Activated CD8-positive, alpha-beta memory T cell treated with anti-CD3 and anti-CD28 coated beads for 1 hour (primary cell): ENCODE measurements at places on chromosomes 3 and 15.

DNA sequence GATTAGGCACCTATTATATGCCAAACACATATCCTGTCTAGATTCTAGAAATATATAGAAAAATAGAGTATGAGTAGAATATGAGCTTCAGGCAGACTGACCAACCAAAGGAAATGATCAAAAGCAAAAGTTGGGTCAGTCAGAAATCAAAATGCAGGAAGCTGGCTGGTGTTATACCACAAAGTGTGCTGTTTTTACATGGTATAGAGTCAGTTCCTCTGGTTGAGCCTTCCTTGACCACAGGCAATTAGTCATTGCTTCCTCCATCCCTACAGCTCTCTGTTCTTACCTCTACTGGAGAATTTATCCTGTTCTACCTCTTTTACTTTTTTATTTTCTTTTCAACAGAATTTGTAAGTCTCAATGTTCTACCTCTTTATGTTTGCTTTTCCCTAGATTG lies 149.8 kb downstream of the TMCO5A start:
- no peak for DNase-seq

DNA sequence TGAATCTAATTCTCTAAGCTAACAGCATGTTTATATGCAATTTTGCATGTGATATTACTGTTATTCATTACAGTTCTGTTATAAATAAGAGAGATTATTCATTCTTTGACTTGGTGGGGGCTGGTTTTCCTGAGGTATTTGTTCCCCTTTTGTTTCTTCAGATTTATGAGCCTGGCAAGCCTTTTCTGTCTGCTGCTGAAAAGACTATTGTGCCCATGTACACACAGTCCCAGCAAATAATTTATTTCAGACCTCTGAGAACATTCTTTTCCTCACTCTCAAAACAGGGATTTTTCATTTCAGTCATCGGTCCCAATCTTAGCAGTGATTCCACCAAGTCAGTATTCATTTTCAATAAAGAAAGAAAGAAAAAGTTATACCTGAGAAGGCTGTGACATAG lies 716.8 kb downstream of the NSUN3 start:
- DNase-seq = no peak

DNA sequence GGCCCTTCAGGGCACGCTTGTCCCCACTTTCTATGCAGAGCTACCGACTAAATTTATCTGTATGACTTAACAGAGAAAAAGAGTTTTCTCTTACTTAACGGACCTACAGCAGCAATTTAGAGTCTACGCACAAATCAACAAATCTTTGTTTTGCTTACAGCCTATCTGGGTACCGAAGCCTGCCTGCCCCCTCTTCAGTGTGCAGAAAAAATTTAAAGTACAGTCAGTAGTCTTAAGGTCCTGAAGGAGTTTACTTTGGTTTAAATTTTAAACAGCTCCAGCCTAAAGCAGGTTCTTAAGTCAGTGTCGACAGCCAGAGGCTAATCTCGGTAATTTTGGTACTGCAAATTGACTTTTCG lies 570 bp downstream of the SACM1L start:
- no peak for DNase-seq

DNA sequence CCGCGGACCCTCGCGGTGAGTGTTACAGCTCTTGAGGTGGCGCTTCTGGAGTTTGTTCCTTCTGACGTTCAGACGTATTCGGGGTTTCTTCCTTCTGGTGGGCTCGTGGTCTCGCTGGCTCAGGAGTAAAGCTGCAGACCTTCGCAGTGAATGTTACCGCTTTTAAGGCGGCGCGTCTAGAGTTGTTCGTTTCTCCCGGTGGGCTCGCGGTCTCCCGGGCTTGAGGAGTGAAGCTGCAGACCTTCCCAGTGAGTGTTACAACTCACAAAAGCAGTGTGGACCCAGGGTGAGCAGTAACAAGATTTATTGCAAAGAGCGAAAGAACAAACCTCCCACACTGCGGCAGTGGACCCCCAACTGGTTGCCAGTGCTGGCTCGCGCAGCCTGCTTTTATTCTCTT lies 177.1 kb downstream of the UACA start:
- DNase-seq = no peak

- no peak for DNase-seq
Measured at GRCh38 chr15:100022806-100023205, 289.6 kb upstream of the LYSMD4 start.

GRCh38 chr3:43207628-43208085 lies 78.7 kb upstream of the SNRK start:
- DNase-seq = no peak

- no peak for DNase-seq
Measured at GRCh38 chr15:39918688-39919385, 1.2 kb downstream of the GPR176 start.

GRCh38 chr3:141877911-141878310 lies 1.5 kb downstream of the ATP1B3 start:
- DNase-seq = no peak

GRCh38 chr3:115052906-115053305 lies 94.2 kb downstream of the ZBTB20 start:
- DNase-seq = no peak

- DNase-seq = no peak
Measured at GRCh38 chr3:98846101-98846500, 55.4 kb downstream of the DCBLD2 start.

DNA sequence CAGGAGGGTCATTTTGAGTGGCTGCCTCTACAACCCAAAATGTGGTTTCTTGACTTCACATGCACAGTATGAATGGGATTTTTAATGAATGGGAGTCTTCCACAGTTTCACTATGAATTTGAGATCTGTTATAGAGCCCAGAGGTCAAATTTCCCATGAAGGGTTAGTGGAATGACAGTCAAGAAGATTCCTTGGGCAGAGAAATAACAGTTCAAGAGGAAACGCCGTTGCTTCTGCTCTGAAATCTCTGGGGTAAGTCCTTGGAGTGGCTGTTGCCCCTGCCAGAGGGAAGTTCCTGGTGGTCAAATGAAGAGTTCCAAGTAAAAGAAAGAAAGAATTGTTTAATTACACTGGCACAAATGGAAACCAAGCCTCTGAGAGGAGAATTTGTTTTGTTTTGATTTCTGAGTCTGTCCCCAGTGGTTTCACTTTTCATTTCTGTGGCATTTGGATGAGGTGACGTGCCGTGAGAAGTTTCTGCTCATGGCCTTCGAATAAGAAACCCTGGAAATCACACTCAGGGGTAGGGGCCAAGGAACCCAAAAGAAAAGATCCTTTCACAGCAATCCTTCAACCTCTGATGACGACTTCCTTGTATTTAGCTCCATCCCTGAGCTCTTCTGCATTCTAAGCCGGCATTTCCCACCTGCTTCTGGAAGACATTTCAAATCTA lies 77.5 kb upstream of the IL12A start:
- DNase-seq = no peak

DNA sequence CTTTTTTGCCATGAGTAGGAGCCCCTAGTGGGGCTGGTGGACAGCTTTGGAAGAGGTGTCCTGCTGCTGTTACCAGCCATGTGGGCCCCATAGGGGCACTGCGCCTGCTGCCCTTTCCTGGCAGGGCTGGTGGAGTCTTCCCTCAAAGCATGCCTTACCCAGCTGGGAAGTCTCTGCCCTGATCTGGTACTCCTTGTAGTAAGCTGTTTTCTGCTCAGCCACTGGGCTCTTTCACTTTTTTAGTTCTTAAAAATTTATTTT lies 26.2 kb downstream of the HMCES start:
- DNase-seq = no peak

GRCh38 chr3:79415356-79415755 lies 352.4 kb downstream of the ROBO1 start:
- DNase-seq = no peak

GRCh38 chr3:130517602-130518001 lies 625 bp downstream of the COL6A6 start:
- DNase-seq = no peak

- DNase-seq = no peak
Measured at GRCh38 chr15:32651229-32651837, 9.8 kb downstream of the SCG5 start.

DNA sequence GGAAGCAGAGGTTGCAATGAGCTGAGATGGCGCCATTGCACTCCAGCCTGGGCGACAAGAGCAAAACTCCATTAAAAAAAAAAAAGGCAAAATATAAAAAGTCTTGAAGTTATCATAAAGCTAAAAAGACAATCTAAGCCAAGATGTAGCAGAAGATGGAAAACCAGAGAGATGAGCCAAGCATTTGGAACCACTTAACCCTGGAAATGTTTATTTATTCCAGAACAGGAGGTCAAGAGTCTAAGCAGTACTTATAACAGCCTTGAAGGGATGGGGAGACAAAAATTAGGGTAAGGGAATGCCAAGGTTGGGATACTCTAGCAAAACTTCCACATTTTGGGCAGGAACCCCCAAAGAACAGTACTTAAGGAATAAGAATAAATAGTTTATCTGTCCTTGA lies 30.1 kb downstream of the FAIM start:
- no peak for DNase-seq

DNA sequence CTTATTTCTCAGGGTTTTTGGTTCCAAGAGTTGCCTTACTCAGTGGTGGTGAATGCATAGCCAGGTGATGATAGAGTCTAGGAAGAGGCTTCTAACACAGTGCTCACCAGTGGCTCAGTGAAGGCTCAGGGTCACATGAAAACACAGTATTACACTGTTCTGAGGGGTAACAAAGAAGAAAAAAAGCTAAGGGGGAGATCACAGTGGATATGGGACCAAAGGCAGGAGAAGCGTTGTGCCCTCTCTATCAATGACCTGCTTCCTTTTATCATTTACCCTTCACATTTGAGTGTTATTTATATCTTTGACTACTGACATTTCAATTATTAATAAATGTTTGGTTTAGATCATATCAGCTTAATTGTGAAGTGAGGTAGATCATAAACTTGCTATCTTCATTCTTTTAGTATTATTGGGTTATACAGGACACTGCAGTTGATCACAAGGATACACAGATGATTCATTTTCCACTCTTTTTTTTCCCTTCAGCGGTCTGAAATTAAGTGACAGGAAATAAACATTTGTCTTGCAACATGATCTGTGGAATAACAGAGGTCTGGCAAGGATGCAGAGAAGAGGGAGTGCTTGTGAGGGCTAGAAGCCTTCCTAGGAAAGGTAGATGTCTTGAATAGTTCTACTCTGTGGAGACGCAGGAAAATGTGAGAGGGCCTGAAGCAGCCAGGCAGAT lies 171.7 kb downstream of the C3orf38 start:
- DNase-seq = no peak

GRCh38 chr15:65434201-65434600 lies 11.5 kb upstream of the IGDCC4 start:
- DNase-seq = no peak

DNA sequence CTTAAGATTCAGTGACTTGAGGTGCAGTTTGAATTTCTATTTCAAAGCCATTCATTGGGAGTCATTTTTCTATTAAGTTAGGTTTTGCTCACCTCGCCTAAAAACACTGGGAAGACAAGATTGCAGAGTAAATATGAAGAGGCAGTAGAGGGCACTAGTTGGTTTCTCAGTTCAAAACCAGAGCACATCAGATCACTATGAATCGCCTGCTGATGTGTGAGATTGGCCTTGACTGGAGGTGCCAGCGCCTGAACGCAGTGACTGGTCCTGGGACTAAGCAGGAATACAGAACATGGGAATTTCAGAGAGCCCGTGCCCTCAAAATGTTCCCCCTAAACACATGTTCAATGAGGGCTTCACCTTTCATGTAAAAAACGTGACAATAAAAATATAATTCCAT lies 229.0 kb downstream of the ITPR1 start:
- DNase-seq = no peak

DNA sequence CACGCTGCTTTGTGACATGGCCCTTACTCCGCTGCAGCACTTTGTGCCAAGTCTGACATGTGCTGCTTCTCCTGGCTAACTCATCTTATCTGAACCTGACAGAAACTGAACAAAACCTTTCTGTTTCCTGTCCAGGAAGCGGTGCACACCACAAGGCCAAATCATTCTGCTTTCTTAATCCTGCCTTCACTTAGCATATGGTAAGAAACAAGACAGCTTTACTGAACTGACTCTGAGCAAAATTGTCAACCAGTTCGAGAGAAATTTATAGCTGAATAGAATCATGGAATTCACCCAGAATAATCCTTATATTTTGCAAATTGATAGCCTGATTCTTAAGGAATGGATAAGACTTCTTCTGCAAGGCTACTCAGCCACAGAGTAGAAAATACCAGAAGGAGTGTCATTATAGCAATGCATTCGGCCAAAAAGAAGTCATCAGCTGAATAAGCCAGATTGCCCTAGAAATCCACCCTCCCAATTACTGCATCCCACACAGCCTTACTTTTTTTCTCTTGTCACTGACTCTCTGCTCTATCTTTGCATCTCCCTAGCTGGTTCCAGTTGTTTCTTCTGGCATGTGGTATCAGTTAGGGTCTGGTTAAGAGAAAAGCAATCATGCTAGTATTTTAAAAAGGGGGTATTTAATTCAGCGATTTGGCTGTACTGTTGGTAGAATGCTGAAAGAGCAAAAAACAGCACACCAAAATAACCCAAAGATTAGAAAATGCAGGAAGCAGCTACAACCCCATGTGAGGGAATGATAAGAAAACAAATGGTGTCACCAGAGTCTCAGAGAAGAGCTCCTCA lies 41.6 kb upstream of the STRIT1 start:
- no peak for DNase-seq

- no peak for DNase-seq
Measured at GRCh38 chr15:89863918-89864317, 29.9 kb downstream of the AP3S2 start.

DNA sequence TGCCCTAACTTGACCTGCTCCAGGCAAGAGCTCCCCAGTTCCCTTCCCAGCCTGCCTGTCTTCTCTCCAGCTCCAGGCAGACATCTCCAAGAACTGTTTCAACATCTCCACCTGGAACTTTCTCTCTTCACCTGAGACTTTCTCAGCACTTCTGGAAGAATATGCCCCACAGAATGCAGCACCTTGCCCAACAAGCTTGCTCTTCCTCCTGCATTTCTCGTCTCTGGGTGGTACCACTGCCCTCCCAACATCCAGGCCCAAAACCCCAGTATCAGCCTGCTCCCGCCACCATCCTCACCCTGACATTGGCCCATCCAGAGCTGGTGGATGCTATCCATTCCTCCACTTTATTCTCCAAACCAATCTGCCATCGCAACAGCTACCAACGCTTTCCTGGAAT lies 8.8 kb downstream of the RFTN1 start:
- DNase-seq = no peak

DNA sequence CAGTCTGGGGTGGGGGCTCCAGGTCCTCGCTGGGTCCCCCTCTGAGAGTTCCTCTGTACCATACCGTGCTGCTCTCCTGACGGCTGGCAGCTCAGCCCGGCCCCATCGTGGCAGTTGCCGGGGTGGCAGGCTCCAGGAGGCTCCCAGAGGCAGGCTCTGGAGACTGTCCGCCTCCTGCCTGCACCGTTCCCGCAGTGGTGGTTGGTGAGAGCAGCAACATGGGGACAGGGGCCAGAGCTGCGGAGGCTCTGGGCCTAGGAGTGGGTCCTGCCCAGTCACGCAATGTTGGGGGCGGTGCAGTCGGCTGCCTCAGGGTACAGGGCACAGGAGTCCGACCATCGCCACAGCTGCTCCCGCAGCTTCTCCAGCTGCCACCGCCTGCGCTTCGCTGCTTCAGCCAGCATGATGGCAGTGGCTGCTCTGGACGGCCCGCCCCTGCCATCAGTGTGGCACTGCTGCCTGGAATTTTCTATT lies 492.7 kb downstream of the AGBL1 start:
- no peak for DNase-seq
